Activated CD8-positive, alpha-beta memory T cell treated with anti-CD3 and anti-CD28 coated beads for 48 hours (primary cell): ENCODE measurements at places on chromosomes 3 and 15.

DNA sequence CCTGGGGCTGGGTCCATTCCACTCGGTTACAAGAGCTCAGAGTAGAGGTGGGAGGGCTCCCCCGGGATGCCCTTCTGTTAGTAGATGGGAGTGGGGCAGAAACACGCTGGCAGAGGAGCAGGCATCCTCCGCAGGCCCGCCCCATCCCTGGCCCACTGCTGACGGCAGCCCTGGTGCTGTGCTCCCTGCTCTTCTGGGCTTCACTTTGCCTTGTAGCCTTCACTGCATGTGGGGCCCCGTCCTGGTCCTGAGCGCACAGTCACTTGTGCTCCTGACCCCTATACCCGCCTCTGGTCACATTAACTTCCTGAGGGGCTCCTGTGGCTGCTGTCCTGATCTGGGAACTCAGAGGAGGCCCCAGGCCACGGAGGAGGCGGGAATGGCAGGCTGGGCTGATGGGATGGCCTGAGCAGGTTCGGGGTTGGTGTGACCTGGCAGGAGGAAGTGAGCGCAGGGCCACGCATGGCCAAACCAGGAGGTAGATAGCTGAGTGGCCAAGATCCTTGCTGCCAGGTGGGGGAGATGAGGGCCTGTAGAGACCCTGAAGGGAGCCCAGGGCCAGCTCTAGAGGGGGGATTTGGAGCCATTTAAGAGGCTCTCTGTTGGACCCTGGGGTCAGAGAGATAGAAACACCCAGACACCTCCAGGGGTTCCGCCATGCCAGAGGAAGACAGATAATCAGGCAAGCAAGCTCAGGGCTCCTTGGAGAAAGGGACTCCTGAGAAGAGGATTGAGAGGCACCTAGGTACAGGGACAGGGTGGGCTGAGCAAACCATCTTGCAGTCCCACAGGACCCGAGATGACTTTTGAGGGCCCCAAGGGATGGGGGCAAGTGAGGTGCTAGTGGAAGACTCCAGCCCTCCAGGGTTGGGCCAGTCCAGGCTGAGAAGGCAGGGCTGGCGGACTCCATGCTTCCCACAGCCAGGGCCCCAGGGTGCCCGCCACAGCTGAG, 92.2 kb upstream of the PRR23E start:
- DNase-seq, result no peak

DNA sequence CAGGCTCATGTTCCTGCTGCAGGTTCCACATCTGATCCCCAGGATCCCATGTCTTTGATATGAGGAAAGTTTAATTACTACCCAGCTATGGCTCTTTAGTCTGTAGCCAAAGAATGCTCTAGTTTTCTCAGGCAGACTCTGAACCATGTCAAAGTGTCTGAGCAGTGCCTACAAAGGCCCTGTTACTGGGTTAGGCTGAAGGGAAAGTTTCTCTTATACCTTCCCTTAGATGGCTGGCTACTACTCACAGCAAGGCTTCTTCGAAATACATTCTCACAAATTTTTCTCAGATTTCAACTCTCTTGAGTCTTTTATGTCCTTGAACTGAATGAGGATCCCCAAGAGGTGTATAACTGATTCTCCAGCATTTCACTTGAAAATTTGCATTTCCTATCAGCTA, 102.4 kb downstream of the NR1D2 start:
- DNase-seq, result no peak

GRCh38 chr3:17088017-17088416, 203.3 kb downstream of the PLCL2 start:
- DNase-seq, result no peak

DNA sequence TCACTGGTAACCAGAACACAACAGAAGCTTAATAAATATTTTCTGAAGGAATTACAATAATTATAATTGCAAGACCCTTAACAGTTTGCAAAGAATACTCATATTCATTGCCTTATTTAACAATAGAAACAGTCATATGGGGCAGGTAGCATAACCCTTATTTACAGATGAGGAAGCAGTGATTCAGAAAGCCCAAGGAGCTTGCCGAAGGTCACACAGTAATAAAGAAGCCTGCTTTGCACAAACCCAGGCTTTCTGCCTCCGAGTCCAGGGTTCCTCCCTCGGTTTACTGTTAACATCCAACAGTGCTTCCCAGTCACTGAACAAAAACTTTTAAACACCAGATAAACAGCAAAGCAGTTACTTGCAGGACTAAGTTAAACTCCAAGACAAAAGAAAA, 35.3 kb downstream of the SRGAP3 start:
- no peak for DNase-seq

DNA sequence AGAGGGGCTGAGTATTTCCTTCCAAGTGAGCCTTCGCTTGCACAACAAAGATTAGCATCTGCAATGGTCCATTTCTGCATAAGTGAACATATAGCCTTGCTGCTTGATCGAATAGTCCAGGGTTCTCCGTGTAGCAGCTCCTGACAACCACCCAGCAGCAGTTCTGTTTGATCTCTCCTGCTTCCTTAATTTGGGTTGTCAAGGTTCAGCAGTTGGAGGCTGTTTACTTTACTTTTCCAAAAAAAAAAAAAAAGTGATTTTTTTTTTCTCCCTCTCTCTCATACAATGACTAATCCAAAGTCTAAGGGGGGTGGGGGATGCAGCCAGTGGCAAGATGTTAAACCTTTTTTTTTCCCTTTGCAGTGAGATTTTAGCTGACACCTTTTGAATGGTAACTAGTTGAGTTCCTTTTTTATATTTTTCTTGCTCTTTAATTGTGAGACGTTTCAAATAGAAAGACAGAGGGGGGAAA, 3.6 kb downstream of the FOXP1 start:
- DNase-seq, result no peak

DNA sequence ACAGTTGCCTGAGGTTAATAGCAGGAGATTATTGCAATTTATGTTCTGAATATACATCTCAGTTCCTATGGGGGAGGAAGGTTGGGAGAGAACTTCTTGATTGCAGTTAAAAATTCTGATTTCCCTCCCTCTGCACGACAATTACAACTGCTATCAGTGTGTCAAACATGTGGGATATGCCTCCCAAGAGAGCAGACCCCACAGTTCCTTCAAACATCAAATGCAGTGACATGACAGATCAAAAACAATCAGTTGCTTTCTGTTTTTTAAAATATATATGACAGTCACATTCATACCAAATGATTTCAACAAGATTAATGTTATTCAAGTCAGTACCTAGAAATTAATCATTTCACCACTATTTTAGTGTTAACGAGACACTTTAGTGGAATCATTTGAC, 639.0 kb downstream of the EDEM1 start:
- no peak for DNase-seq

DNA sequence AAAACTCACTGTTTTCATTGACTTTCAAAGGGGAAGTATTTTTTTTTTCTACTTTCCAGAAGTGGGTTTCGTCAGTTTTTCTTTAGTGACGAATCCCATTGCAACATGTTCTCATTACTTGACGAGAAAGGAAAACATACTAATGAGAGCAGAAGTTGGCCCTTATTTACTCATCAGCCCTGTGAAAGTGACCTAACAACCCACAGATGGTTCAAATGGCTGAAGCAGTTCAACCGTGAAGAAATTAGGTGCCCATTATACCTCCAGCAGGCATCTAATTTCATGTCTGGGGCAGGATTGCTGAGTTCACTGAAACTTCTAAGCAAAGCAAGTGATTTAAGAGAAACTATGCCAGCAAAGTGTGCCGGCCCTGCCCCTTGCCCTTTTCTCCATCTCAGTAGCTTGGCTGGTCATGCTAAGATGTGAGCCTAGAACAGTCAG, 9.0 kb downstream of the AQP9 start:
- no peak for DNase-seq

- no peak for DNase-seq
Observed at GRCh38 chr3:72597756-72598195, 250.5 kb downstream of the SHQ1 start.

DNA sequence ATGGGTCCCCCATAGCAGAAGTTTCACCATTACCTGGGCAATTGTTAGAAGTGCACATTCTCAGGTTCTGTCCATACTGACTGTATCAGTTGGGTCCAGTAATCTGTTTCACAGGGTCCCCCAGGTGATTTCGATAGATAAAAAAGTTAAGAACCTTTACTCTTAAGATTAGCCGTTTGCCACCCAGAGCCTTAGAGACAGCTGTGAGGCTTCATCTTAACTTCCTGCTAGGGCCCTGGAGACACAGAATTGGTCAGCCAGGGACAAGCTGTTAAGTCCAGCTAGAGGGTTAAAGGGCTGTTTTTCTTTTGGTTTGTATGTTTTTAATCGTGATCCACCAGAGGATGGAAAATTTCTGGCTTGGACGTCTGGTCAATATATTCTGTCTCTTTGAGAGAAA, 6.7 kb downstream of the FAM162A start:
- DNase-seq, result no peak

DNA sequence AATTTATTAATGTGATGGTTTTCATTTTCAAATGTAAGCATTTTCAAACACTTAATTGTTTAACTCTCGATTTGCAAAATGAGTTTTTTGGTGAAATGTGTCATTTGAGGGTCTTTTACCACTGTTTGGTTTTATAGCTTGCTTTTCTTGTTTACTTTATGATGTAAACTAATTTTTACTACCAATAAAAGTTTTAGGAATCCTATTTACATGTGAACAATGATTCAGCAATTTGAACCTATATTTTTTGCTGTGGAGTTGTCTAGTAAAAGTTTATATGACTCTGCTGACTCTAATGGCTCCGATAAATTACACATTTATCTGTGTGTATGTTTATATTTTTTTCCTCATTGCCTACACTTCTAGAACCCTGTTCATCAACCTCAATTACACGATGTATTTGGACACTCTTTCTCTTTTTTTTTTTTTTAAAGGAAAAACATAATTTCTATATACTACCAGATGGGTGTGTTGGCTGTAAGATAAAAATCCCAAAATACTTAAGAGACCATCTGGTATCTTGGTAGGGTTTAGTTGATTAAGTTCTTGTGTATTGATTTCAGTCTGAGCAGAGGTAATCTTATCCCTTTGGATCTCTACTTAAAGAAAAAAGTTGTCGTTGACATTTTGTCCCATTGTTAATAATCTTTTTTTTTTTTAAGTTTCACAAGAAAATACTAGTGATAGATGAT, 89.5 kb downstream of the PTPRG start:
- DNase-seq, result no peak

DNA sequence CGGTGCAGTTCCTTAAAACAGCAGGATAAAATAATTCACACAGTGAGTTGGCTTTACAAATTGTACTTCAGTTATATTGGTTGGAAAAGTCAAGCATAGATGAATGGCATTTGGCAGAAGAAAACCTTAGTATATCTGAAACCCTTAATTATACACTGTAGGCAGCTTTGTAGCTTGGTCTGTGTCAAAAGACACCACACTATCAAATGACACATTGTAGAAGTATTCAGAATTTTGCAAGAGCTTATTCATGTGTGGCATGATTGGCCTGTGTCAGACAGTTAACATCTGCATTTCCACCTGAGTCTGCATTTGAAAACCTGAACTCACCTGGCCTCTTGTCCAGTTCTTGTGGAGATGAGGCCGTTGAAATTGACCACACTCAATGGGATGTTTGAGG, 13.8 kb downstream of the TMEM266 start:
- no peak for DNase-seq

- DNase-seq, result peak; percentile 18
Observed at GRCh38 chr15:85168642-85169173, 187.1 kb downstream of the PDE8A start.

- no peak for DNase-seq
Observed at GRCh38 chr15:59171067-59171397, 35.6 kb upstream of the LDHAL6B start.

- no peak for DNase-seq
Observed at GRCh38 chr3:68148447-68148846, 494.0 kb upstream of the SUCLG2 start.

- no peak for DNase-seq
Observed at GRCh38 chr15:44706946-44707636, 4.0 kb downstream of the PATL2 start.

DNA sequence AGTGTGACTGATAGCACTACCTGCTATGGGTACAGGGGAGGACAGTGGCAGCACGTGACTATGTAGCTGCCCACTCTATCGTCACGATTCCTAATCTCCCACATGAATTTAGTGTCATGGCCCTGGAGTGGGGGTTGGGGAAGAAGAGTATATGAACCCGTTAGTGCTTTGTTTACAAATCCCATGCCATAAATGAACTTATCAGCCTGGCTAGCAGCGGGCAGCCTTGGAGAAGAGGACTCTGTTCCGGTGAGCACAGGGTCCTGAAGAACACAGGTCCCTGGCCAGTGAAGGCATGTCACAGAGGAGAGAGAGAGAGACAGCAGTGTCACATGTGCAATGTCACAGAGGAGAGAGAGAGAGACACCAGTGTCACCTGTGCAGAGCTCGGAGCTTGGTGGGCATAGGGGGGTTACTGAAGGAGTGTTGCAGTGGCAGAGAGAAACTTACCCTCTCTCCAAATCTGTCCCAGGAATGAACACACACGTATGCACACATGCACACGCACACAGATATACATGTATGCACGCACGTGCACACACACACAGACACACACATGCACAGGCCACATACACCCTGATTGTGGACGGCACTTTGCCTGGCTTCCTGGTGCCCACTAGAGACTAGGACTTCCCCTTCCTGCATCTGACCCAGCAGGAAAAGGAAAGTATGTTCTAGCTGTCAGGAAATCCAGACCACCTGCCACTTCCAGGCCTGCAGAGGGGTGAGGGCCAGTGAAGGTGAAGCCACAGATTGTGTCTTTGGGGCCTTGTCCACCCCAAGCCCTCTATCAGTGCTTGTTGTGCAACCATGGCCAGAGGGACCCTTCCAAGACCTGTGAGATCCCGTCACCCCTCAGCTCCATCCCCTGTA, 26.3 kb downstream of the ITGA11 start:
- DNase-seq, result no peak

DNA sequence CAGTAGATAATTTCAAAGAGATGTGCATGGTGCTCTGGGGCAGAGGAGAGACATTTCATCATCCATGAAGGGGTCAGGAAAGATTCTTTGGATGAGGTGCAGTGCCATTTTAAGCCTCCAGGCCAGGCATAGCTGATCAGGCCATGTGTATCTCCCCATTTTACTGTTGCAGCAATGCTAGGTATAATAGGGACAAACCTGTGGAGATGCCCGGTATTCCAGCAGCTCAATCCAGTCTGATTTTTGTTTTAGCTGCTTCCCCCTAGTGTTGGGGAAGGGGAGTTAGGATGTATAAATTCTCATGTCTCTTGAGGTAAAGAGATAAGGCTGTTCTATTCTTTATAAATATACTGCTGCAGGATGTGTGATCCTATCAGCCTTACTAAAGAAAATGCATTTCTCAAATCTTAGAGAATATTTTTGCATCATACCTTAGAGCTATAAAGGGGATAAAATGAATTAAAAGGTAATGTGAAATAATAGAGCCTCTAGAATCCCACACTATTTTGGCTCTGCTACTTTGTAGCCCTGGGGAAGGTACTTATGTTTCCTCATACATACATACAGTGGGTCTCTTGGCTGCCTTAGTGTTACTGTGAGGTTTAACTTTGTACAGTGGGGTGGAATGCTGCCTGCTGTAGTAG, 5.2 kb downstream of the CDV3 start:
- DNase-seq, result no peak

GRCh38 chr3:116039651-116039985, 405.7 kb downstream of the LSAMP start:
- no peak for DNase-seq

DNA sequence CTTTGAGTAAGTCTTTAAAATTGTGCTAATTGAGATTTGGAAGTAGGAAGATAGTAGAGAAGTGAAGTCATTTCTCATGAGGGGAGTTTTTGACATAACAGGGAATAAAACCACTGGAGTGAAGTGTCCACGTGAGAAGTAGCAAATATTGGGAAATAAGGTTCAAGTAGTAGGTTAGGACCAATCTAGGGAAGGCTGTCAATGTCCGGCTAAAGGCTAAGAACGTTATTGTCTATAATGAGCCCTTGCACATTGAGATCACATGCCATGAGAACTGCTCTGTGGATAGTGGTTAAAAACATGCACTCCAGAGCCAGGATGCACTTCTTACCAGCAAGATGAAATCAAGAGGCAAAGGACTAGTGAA, 459.9 kb upstream of the TPRG1 start:
- DNase-seq, result no peak
